ENCODE measurements at places on chromosomes 16 and 17. TPM values are rescaled to one million over a fixed set of nuclear protein-coding genes. Genes with fewer than 3 reads are reported as not detected.

GRCh38 chr17:36127199-36127893, 23.7 kb downstream of the CCL4 start:
- no peaks in the 10 kb centered on the region for H3K36me3 ChIP-seq
- no peak overlapping the region for H3K27ac ChIP-seq
- H3K4me3 ChIP-seq, result no peak overlapping the region
- peaks cover 17% of the 10 kb centered on the region for H3K4me1 ChIP-seq
- peaks cover 7% of the 10 kb centered on the region for H3K27me3 ChIP-seq

Gene GRB7
- 0.46 TPM for total RNA-seq

- no peak overlapping the region for H3K4me3 ChIP-seq
- peaks cover 38% of the 10 kb centered on the region for H3K27me3 ChIP-seq
- H3K4me1 ChIP-seq, result no peaks in the 10 kb centered on the region
- H3K27ac ChIP-seq, result peak overlapping the region; percentile 25
Measured at GRCh38 chr17:74186498-74186897, 17.0 kb upstream of the RPL38 start.

Gene SLFN13
- total RNA-seq, result 4.9 TPM

GRCh38 chr17:41064301-41064700, 1.4 kb downstream of the KRTAP2-4 start:
- DNase-seq, result no peak
- H3K4me1 ChIP-seq, result peaks cover 51% of the 10 kb centered on the region
- no peaks in the 10 kb centered on the region for H3K36me3 ChIP-seq
- H3K4me3 ChIP-seq, result no peak overlapping the region
- no peak overlapping the region for H3K27ac ChIP-seq

- H3K27me3 ChIP-seq, result no peaks in the 10 kb centered on the region
- H3K36me3 ChIP-seq, result peaks cover 7% of the 10 kb centered on the region
- no peak overlapping the region for H3K4me3 ChIP-seq
- no peak for DNase-seq
Measured at GRCh38 chr17:68909066-68909465, 46.1 kb downstream of the ABCA8 start.

Gene ACSM2B
- not detected for total RNA-seq

DNA sequence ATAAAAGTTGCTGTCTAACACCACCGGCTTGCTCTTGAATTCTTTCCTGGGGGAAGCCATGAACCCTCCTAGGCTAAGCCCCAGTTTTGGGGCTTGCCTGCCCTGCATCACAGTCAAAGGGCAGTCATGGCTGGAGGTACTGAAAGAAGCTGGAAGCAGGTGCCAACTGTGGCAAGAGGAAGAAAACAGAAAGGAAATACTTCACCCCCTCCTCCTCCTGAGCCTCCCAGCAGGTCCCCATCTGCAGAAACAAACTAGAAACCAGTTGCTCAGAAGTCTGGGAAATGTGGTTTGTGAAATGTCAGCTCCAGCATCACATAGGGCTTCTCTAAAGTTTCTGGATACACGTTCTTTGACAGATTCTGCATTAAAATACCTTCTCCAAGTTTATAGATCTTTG, 150.0 kb upstream of the PSMD7 start:
- no peak overlapping the region for H3K27ac ChIP-seq
- no peaks in the 10 kb centered on the region for H3K4me1 ChIP-seq
- DNase-seq, result no peak
- no peak overlapping the region for H3K4me3 ChIP-seq
- peaks cover under 1% of the 10 kb centered on the region for H3K36me3 ChIP-seq
- peaks cover 15% of the 10 kb centered on the region for H3K27me3 ChIP-seq

- no peak overlapping the region for H3K27ac ChIP-seq
- peaks cover 10% of the 10 kb centered on the region for H3K4me1 ChIP-seq
- H3K36me3 ChIP-seq, result peaks cover 4% of the 10 kb centered on the region
- no peaks in the 10 kb centered on the region for H3K27me3 ChIP-seq
- H3K4me3 ChIP-seq, result no peak overlapping the region
Measured at GRCh38 chr16:86619239-86619794, 41.0 kb downstream of the FOXL1 start.

- no peak overlapping the region for H3K4me3 ChIP-seq
- H3K27me3 ChIP-seq, result peaks cover 11% of the 10 kb centered on the region
- H3K36me3 ChIP-seq, result no peaks in the 10 kb centered on the region
- peaks cover 3% of the 10 kb centered on the region for H3K4me1 ChIP-seq
Measured at GRCh38 chr17:50626037-50626574, 8.6 kb upstream of the ABCC3 start.

Gene NRN1L
- not detected for total RNA-seq

DNA sequence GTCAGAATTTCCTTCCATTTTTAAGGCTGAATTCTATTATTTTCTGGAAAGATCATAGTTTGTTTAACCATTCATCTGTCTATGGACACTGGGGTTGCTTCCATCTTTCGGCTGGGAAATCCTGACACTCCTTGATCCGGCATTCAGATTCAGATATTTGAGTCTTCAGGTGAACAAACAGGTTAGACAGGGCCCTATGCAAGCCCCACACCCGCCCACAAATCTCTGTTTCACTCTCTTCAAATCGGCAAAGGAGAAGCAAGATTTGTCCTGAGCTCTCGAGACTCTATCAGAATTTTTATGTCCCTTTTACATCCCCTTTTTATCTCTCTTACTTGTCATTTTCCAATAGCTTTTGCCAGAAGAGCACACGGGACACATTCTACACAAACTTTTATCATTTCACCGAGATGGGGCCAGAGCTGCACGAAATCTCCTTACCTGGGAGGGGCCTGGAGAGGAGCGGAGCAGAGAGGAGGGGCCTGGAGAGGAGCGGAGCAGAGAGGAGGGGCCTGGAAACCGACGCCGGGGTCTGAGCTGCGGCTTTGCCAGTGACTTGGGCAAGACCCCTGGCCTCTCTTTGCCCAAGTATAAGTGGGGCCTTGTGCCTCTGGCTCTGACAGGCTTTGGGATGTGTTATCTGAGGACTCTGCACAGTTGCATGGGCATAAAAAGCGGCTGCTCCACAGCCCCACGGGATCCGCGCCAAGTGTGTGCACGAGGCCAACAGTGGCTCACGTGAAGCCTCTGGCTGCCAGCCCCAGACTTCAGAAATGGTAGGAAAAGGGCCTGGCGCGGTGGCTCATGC, 54.3 kb upstream of the RBFOX3 start:
- DNase-seq, result peak; percentile 41
- H3K4me3 ChIP-seq, result no peak overlapping the region
- H3K4me1 ChIP-seq, result no peaks in the 10 kb centered on the region
- H3K27me3 ChIP-seq, result peaks cover 73% of the 10 kb centered on the region
- H3K36me3 ChIP-seq, result no peaks in the 10 kb centered on the region

All from chondrocyte (in vitro differentiated cells).